ENCODE measurements at places on chromosomes 7 and 10.

- no peak for DNase-seq
Measured at GRCh38 chr10:49356181-49356580, 39.7 kb downstream of the DRGX start.

DNA sequence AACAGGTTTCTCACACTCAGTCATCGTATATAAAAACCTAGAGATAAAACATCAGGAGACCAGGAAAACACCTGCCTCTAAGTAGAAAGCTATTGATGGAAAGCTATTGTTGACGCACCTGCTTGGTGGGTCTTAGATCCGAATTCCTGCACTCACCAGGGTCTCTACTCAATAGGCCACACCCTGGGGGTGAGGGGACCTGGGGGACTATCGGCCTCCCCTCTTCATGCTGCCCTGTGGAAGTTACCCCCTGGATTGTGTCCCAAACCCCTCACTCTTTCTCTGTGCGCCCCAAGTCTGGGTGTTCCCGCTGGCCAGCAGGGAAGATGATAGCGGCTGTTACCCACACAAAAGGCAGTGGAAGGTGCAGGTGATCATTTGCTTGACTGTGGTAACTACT lies 313.0 kb downstream of the WDR37 start:
- no peak for DNase-seq

- DNase-seq: no peak
Measured at GRCh38 chr7:100444311-100445278, 8.3 kb upstream of the PPP1R35 start.

DNA sequence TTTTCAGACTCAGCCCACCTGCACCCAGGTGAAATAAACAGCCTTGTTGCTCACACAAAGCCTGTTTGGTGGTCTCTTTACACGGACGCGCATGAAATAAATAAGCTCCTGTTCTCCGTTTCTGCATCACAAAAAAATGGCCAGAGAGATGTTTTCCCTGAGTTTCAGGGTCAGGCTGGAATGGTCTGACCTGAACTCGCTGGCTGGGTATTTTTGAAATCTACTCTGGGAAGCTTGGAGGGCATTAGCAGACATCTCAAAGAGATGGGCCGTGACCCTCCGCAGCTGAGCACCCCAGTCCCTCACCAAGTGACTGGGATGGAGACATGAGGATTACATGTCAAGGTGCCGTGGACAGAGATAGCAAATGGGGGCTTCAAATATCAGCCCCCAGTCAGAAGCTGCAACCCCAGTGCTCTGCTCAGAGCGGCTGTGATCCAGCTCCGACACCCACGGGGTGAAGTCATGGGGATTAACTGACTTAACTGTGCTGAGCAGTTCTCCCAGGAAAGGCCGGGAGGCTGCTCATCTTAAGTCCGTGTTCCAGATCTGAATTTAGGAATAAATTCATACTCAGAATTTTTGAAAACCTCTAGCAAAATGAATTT lies 22.3 kb downstream of the CALML5 start:
- no peak for DNase-seq

GRCh38 chr10:14325325-14325955 lies 5.3 kb downstream of the FRMD4A start:
- DNase-seq: no peak

GRCh38 chr7:107274506-107274905 lies 105.7 kb downstream of the HBP1 start:
- DNase-seq: no peak

GRCh38 chr7:110568388-110568787 lies 522.5 kb upstream of the LRRN3 start:
- DNase-seq: no peak

- no peak for DNase-seq
Measured at GRCh38 chr7:34844406-34844805, 186.4 kb downstream of the NPSR1 start.

DNA sequence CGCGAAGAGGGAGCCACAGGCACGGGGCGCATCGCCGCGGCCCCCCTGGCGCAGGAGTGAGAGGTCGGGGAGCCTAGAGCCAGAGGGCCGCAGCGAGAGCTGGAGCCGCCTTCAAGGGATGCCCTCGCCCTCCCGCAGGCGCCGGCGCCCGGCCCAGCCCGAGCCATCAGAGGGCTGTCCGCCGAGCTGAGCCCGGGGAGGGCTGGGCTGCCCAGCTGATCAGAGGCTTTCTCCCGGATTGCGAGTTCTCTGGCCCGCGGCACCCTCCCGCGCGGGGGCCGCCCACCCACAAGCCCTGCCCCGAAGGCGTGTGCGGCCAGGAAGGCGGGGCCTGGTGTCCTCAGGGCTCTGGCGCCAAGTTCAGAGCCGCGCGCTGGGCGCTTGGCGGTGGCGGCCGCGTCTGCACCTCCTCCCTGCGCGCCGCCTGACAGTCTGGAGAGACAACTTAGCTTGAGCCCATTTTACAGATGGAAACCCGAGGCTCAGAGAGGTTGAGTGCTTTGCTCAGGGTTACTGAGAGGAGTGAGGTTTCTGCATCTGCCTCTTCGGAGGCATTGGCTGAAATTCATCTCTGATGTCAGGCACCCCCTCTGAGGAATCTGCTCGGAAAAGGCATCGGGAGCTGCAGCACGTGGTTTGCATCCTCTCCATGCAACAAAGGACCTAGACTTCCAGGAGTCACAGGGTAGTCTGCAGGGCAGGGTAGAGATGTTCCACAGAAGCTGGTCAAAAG lies 3.8 kb upstream of the ANTXRL start:
- DNase-seq: peak; percentile 54

- no peak for DNase-seq
Measured at GRCh38 chr7:44375236-44375699, 49.9 kb upstream of the CAMK2B start.

- DNase-seq: no peak
Measured at GRCh38 chr7:19051767-19052375, 65.6 kb downstream of the TWIST1 start.

DNA sequence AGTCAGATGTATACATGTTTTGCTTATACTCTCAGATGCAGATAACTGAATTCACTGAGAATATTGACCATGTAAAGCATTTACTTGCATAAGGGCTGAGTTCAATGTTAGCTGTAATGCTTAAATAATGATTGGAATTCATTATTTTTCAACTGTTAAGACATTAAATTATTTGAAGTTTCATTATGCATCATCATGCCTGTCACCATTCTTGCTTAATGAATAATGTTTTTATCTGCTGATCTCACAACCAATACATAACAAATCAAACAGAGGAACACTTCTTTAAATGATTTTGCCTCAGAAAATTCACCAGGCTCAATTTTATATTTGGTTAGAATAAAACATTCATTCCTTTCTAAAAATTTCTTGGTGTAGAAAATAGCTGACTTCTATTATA lies 233.4 kb downstream of the GPR37 start:
- DNase-seq: no peak

- DNase-seq: no peak
Measured at GRCh38 chr7:65390588-65390987, 16.9 kb downstream of the ZNF92 start.

GRCh38 chr7:138161600-138162081 lies 85.4 kb downstream of the AKR1D1 start:
- DNase-seq: peak; percentile 80

DNA sequence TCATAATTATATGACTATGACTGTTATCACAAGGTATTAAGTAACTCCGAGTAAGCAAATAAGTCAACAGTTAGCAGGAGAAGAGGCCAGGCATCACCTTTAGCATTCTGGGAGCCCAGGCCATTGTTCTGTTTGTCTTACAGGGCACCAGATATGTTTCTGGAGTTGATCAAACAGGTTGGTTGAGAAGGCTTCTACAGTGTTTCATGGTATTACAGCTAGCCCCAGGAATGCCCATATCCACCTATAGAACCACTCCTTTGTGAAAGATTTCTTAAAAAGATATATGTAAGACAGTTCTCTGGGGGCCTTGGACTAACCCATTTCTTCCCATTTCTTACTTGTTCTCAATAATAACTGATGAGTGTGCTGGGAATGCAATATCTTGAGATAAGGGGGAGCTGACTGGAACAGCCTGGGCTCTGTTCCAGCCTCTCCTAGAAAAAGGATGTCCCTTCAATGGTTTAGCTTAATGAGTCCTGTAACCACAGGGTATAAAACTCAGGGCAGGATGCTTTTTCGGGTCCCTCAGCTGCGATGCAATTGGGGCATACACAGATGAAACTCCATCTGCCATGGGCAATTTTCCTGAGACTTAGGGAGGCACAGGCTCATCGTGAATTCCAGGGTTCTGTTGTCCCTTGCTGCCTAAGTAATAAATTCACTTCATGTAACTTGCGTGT lies 286.4 kb downstream of the BAMBI start:
- no peak for DNase-seq

GRCh38 chr7:47361746-47362215 lies 220.1 kb downstream of the TNS3 start:
- no peak for DNase-seq

GRCh38 chr7:140685407-140686087 lies 11.0 kb upstream of the NDUFB2 start:
- no peak for DNase-seq

- DNase-seq: no peak
Measured at GRCh38 chr7:83610649-83611304, 38.2 kb downstream of the SEMA3E start.

DNA sequence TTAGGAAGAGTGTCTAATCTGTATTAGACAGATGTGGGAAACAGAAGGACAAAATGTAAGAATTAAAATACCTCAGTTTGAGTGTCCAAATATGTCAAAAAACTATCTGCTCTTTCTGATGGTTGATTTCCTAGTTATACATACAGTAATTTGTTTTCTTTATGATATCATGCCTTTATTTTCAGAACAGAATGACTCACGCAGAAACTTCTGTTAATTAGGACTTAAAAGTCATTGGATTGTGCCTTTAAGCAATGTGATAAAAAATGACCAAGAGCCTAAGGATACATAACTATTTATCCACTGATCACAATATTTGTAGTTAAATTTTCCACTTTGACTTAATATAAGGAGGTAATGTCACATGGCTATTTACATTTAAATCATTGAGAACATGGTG lies 206.7 kb upstream of the PTPRZ1 start:
- DNase-seq: no peak

DNA sequence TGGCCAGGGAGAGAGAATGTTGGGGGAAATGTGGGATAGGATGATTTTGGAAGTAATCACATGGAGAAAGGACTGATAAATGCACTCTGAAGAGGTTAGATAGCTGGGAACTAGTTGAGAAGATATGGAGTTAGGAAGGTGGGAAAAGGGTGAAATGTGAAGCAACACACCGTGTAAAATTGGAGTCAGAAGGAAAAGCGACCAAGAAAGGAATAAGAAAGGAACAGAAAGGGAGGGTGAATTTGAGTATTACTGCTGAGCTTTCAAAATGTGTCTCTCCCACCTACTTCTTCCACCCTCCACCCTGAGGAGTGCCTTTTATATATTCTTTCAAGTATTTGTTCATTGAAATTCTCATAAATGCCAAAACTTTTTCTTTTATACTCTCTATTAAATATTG lies 171.8 kb downstream of the BMPER start:
- no peak for DNase-seq

- no peak for DNase-seq
Measured at GRCh38 chr7:10469476-10469875, 504.2 kb upstream of the PHF14 start.

GRCh38 chr7:16397501-16398145 lies 23.7 kb downstream of the CRPPA start:
- DNase-seq: no peak

- no peak for DNase-seq
Measured at GRCh38 chr10:107081644-107082043, 82.9 kb downstream of the SORCS1 start.

DNA sequence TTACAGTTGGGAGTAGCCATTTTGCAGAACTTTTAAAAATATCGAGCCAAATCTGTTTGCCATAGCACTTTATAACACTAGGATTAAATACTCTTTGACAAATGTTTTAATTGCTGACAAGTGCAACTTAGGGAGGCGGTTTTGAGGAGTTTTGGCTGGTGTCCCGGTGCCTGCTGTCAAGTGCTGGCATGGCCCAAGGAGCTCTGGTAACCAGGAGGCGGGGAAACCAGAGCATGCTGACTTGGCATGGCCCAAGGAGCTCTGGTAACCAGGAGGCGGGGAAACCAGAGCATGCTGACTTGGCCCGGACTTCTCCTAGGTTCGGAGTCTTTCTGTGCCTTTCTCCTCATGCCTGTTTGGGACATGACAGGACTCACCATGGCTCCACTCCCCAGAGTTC lies 30.8 kb upstream of the ZNF32 start:
- DNase-seq: no peak

DNA sequence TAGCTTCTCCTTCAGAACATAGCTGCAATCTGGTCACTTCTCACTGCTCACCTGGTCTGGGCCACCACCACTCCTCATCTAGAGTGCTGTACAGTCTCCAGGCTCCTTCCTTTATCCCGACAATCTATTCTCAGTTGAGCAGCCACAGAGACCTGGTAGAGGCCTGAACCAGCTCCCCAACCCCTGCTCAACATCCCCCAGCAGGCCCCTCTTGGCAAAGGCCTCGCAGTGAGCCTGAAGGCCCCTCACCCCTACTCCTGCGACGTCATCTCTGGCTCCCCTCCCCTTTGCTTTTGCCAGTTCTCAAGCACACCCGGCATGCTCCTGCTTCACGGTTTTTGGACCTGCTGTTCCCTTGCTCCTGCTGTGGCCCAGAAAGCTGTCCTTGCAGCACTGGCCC lies 113.9 kb downstream of the ARHGAP22 start:
- no peak for DNase-seq

DNA sequence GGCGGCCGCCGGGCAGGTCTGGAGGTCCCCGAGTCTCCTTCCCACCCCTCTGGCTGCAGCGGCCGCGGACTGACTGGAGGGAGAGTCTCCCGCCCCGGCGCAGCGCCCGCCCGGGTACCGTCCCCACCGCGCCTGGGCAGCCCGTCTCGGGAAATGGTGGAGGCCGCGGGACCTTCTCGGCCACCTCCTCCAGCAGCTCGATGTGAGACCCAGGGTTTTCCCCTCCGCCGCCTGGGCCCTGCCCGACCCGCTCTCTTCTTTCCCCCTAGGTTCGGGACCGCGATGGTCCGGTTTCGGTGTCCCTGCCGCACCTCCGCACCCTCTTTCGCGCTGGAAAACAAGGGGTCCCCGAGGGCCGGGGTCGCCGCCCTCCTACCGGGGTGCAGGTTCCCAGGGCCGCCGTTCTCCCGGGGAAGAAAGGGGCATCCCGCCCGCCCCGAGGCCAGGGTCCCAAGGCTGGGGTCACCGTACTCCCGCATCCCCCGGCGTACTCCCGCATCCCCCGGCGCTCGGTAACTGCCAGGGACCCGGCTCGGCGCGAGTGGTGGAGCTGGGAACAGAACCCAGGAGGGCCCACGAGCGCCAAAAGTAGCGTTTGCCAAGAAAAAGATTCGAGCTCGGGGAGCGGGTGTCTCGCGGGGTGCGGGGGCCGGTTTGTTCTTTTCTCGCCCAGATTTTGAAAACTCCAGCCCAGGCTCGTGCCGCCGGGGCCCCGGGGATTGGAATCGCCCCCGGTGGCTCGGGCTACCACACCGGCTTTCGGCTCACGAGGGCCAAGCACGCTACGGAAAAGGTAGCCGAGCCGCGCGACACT lies 3.4 kb downstream of the TNRC18 start:
- DNase-seq: peak; percentile 45

GRCh38 chr10:127926455-127926854 lies 19.6 kb downstream of the PTPRE start:
- DNase-seq: no peak

DNA sequence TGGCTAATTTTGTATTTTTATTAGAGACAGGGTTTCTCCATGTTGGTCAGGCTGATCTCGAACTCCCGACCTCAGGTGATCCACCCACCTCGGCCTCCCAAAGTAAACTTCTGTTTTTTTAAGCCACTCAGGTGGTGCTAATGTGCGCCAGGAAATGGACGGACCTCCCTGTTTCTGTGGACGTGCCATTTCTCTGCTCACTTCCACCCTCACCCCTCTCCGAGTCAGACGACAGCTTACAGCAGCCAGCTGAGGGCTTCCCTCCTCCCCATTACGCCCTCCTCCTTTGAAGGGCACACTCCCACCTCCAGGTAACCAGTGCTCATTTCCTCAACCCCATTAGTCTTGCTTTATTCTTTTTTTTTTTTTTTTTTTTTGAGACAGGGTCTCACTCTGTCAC lies 41.7 kb upstream of the EZH2 start:
- no peak for DNase-seq
